Activated CD4-positive, alpha-beta T cell treated with anti-CD3 and anti-CD28 coated beads, Interleukin-2, amount 50 U/mL, for 4 hours (primary cell): ENCODE measurements at places on chromosomes 1 and 21.
A peak's percentile ranks its signal among the peaks of the same experiment; 100 is the strongest.

DNA sequence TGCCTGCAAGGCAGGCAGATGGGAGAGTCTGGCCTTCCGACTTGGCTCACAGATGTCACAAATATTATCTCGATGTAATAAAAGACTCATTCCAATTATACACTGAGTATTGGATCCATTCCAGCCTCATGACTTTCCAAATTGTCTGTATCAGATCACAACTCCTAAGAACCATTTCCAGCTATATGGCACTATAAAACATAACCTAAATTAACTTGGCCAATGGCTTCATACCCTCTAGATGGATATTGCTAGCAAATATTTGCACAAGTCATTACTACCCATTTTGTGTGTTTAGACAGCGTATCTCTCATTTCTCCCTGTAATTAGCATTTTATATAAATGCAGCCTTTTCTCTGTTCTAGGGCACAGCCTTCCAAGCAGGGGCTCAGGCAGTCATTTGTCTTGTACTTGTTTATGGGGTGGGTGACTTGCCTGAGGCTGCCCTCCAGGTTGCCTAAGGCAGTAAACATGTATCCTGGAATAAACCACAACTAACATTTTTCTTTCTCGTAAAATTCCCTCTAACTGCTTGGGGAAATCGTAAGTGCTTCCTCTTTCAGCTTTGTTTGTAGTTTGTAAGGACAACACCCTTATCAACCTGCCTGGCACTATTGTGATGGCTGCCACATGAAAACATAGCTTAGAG, 70.6 kb upstream of the KCNJ6 start:
- DNase-seq, result no peak

- no peak for DNase-seq
Measured at GRCh38 chr1:219666242-219666641, 53.3 kb upstream of the ZC3H11B start.

GRCh38 chr1:27872059-27872801, at the start of gene THEMIS2:
Gene THEMIS2, plus strand, starts transcription at chr1:27872544. Its CDS starts 28 bp downstream, at chr1:27872572.
- peak; percentile 75 for DNase-seq

DNA sequence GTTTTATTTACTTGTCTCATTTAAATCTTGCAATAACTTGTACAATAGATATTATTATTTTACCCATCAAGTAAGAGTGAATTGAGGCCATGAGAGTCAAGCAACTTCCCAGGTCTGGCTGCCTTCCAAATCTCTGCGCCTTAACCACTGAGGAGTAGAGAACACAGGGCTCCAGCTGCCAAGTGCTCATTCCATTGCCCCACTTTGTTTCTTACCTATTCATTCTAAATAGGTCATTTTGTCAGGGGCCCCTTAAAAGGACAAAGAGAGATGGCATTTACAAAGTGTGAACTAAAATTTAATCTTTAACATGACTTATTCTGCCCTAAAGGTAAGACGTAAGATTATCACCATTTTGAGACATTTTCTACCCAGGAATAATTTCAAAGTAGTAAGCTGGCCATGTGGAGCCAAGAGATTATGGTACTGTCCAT, 3.5 kb downstream of the PPP1R15B start:
- no peak for DNase-seq

DNA sequence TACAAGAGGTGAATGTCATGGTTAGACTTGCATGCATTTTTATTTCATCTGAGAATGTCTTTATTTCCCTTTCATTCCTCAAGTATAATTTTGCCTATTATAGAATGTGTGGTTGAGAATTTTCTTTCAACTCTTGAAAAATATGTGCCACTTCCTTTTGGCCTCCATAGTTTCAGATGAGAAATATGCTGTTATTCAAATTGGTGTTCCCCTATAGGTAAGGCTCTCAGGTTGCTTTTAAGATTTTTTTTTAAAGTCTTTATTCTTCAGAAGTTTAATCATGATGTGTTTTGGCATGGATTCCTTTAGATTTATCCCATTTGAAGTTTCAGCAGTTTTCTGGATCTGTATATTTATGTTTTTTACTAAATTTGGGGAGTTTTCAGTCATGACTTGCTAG, 2.1 kb downstream of the MROH7 start:
- DNase-seq, result no peak

DNA sequence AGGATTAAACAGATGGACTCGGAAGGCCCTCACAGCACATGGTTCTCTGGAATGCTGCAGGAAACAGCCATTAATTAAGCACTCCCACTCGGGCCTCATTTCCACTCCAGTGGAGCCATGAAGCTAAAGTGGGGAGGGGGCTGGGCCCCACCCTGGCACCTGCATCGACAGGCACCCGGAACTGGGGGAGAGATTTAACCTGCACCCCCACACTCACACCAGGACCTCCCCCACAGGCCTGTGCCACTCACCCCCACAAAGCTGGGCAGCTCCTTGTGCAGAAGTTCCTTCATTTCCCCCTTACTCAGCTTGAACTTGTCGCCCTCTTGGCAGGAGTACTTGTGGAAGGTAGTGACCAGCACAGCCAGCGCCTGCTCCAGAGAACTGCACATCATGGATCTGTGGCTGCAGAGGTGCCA, 2.2 kb downstream of the S100A2 start:
- no peak for DNase-seq

DNA sequence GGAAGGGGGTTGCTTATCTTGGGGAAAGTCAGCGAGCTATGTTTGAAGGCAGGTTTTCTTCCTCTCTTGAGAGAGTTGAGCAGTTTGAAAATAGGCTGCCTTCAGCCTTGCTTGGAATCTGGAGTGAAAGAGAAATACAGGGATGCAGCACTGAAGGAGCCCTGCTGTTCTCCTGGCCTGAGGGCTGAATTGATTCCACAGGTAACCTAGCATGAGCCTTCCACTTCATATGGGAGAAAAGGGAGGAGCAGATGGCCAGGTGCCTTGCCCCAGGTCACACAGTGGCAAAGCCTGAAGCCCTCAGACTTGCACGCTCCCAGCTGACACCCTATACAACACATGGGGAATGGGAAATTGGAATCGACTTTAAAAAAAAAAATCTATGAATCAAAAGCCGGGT, 88.0 kb upstream of the WLS start:
- DNase-seq, result no peak

DNA sequence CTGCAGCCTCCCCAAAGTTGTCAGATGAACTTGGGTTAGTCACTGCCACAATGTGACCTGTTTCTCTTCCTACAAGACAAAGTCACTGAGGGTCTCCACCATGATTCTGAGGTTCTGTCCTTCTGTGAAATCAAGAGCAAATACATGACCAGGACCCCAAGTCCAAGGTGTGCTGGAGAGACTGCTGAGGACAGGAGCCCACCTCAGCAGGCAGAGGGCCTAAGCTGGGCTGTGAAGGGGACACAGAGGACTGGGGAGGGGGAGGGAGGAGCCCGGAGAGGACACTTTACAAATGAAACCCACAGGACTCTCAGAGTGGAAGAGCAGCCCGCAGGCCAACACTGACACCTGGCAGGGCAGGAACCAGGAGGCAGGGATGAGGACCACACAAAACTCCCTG, 3.3 kb downstream of the PGLYRP3 start:
- DNase-seq, result no peak

- no peak for DNase-seq
Measured at GRCh38 chr1:18534810-18535205, 54.1 kb downstream of the KLHDC7A start.

DNA sequence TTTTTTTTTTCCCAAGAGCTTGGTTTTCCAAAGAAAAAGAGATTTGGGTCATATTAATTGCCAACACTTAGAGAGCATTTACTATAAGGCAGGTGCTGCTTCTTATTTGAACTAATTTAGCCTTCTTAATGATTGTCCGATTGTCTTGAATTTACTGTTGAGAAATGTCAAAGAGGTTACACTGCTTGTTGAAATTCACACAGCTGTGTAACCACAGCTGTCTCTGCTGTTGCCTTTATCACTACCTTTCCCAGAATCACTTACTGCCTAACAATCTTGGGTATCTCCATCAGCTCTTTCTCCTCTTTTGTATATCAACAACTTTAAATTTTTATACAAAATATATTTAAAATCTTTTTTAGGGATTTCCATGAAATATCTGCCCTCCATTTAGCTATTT, 115.6 kb downstream of the UCHL5 start:
- no peak for DNase-seq

DNA sequence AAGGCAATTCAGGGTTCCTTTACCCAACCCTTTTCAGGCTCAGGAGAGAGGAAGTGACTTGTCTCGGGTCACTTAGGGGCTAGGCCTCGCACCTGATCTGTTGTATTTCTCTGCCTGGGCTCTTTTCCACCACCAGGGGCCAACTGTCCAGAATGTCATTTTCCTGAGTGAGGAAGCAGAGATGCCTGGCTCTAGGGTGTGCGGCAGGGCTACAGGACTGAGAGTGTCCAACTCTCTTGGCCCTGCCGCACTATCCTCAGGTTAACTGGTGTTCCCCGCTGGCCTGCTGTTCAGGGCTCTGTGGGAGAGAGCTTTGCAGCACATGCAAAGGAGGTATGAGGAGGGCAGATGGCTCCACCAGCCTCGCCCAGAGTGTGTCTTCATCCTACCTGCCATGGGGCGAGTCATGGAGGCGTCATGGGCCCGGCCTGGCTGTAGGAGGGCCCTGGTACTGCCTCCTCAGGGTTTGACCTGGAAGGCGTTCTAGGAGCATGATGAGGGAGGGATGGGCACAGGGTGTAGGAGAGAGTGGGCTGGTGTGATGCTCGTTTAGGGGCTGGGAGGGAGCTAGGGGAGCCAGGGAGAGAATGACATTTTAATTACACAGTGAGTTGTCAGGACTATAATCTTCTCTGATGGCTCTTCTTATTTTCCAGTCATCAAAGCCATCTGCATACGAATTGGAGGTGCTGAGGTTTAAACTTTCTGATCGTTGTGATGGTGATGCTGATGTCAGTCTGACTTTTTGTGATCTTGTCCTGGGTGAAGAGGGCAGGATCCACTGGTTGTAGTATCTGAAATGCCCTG, 128.3 kb downstream of the NOS1AP start:
- DNase-seq, result no peak

GRCh38 chr1:53482441-53483153, 23.4 kb downstream of the DMRTB1 start:
- DNase-seq, result no peak

DNA sequence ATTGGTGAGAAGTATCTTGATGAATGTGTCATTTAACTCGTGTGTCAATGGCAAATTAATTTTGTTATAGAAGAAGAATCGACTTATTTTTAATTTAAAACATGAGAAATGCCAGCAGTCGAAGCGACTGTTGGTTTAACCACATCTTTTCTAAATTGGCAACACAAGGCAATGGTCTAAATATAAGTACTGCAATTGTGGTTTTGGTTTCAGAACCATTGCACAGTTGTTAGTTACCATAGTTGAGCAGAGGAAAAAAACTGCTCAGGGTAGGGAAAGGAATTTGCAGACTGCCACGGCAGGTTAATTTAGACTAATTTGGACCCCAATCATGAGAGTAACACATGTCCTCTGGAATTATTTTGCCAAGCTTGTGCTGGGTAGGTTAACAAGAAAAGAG, 185.6 kb upstream of the RUNX1 start:
- DNase-seq, result no peak

DNA sequence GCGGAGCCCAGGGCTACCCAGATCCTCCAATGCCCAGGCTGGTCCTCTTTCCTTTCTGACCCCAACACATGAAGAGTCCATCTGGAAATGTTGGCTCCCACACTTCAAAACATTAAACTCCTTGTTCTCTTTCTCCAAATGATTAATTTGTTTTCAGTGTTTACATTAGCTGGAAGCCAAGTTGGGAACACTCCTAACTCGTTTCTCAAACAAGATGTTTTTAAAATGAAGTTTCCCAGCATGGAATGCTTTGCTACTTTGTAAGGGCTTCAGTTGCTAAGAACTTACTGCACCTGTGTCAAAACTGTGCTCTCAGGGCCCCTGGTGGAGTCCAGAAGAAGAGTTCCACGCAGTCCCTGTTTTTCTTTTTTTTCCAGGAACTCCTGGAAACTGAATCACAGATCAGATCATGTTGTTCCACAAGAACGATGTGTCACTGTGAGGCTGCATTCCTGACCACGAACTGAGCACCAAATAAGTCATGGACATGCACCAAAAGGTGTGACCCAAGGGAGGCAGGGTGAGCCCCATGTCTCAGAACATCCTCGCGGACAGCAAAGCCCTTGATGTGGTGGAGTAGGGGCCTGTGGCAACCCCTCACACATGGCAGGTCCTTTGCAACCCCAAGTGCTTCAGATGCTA, 257.3 kb downstream of the KCNJ6 start:
- no peak for DNase-seq

DNA sequence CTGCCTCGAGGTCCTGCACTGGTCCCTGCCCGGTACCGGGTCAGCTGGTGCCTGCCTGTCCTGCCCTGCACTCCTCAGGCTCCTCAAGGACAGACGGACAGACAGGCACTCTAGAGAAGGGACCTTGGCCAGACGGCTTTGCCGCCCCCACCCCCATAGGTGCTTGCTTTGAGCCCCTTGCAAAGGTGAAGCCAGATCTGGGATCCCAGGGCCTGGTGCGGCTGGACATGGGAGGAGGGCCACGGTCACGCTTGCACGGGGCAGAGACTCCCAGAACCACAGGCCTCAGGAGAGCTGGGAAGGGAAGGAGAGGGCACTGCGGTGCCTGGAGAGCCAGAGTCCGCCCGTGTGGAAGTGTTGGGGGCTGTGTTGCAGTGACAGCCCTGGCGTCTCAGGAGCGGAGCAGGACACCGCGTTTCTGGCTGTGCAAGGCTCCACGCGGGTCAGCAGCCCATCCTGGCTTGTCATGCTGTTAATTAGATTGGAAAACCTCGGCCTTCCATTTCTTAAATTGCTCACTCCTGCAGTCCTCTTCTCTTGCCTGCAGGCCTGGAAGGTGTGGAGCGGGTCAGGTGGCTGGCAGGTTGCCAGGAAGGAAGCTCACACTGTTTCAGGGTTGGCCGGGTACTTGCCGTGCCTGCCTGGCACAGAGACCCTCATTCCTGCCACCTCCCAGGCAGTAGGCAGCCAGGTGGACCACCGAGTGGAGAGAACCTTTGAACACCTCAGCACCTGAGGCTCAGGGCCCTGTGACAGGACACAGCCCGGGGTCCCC, 16.3 kb downstream of the COL18A1 start:
- DNase-seq, result no peak

DNA sequence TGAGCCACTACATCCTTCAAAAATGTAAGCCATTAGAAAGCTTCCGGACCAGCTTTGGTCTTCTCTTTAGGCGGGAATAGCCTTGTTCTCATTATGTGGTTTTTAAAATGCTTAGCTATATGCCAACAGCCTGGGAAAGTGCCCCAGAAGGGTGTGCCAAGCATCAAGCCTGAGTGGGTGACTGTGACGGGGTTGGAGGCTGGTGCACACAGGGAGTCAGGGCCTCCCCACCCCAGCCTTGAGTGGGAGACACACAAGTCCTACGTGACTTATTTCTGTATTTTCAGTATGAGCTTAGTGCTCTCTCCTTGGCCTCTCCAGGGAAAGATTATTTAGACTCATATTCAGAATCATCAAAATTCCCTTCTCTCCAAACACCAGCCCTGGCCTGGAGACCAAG, 9.8 kb downstream of the UBASH3A start:
- DNase-seq, result peak; percentile 22
